ENCODE measurements at places on chromosomes 4 and X.

DNA sequence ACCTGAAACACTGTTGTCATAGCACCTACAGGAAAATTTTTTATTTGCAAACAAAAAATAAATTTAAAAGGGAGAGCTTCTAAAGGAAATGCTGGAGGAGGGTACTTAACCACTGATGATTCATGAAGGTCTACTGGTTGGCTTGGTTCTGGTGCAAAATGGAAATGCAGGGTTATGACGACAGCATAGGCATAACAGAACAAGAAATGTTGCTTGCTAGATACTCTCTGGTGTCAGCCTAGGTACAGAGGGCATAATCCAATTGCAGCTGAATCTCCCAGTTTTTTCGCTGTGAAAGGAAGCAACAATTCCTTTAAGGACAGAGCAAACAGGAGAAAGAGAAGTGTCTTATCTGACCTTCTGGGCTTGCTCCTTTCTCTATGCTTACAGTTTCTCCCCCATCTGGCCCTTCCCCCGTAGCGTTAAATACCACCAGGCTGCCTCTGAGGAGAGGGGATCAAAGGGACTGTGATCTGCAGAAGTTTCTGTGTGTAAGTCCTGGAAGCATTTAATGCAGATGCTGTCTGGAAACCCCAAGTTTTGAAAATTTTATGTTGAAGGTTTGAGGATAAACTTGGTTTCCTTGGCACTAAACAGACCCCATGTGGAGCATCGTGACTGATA lies 23.7 kb upstream of the CASK start:
- DNase-seq: no peak

- no peak for DNase-seq
These were observed 167.1 kb upstream of the C1QTNF7 start for GRCh38 chr4:15260758-15261157.

GRCh38 chr4:141027421-141027820 lies 105.8 kb downstream of the RNF150 start:
- DNase-seq: no peak

DNA sequence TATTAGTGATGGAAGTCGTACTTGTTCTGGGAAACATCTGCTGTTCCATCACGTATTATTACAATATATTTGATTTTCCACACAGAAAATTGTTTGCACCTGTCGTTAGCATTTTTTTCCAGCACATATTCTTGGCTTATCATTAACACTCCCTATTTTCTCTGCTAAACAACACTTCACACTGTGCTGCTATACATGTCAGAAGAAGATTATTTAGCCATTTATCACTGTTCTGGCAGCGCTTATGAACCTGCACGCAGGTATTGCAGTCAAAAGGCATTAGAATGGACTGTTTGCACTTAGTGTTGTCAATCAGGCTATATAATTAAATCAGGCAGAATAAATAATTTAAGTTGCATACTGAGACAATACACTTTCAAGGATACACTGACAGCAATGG lies 218.6 kb downstream of the CHM start:
- DNase-seq: no peak

DNA sequence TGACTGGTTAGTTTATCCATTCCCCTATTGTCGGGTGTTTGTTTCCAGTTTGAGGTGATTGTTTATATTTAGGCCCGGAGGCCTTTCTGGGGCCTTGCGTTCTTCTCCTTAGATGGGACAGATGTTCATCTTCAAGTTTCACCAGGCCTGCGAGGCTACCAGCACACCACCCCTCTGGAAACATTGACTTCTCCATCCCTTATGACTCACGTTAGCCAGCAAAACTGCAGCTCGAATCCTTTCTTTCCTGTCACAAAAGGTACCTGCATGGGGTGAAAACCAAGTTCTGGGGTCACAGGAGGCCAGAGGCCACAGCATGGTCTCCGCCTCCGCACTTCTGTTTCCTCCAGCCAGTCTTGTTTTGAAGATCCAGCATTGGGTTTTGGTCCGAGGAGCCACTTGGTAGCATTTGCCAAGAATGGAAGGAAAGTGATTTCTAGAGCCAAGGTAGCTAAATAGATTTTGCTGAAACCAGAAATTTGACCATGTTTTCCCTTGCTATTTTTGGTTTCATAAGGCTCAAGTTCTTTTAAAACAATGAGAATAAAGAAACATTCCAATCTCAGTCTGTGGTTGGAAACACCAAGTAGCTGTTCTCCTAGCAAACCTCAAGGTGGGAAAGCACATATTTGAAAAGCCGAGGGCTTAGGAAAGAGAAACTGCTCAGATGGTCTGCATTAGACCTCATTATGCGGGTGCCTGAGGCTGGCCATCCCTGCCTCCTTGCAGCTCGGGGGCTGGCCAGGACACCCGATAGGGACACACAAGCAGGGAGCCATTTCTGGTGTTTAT lies 5.6 kb downstream of the NYX start:
- no peak for DNase-seq

DNA sequence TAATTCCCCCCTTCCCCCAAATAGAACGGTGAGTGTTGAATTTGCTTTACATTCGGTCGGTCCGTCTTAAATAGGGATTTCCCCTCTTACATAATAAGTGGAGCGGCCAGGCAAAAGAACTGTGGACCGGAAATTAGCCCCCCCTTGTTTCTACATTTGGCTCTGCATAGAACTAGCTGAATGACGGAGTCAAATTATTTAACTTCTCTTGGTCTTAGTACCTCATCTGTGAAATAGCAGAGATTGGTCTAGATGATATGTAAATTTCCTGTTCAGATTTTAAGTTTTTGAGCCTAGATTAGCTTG lies 1.3 kb downstream of the SPATA18 start:
- no peak for DNase-seq

DNA sequence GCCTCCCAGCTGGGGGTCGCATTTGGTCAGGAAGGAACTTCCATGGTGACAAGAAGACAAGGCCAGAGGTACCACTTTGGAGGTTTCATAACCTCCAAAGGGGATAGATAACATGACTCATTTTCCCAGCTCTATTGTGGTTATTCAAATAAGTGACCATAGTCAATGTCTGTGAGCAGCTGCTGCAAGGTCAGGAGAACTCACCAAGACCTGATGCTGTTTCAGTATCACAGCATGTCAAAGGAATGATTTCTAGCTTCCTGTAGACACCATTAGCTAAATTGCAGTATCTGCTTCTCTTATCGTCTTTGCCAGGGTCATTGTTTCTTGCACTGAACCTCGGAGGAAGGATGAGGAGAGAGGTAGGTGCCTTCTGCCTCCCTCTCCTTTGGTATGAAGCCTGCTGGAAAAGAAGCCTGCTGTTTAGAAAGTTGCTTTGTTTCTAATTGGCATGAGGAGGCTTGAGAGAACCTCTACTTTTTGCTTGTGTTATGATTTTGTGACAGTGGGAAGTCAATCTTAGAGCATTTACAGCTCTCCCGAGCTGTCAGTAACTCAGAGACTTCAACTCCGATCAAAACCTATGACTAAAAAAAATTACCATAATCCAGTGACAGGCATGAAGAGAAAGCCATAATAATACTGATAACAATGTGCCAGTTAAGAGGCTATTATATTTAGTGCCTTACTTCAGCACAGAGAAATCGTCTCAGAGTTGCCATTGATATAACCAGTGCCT lies 38.0 kb upstream of the GATB start:
- DNase-seq: no peak

GRCh38 chrX:9315086-9315485 lies 149.8 kb upstream of the TBL1X start:
- no peak for DNase-seq

DNA sequence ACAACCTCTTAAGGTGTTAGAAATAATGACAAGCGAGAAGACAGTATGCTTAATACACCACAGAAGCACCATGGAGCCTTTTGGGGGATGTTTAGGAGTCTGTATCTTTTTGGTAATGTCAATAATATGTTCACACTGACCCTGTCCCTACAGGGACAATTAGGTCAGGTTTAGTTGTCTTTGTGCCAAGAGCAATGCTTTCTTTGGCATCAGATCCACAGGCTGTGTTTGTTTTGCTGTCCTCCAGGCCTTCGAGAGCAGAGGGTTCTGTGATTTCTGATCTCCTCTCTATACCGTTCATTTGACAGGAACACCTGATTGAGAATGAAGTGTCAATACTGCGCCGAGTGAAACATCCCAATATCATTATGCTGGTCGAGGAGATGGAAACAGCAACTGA lies 153.8 kb downstream of the DCLK2 start:
- DNase-seq: no peak

DNA sequence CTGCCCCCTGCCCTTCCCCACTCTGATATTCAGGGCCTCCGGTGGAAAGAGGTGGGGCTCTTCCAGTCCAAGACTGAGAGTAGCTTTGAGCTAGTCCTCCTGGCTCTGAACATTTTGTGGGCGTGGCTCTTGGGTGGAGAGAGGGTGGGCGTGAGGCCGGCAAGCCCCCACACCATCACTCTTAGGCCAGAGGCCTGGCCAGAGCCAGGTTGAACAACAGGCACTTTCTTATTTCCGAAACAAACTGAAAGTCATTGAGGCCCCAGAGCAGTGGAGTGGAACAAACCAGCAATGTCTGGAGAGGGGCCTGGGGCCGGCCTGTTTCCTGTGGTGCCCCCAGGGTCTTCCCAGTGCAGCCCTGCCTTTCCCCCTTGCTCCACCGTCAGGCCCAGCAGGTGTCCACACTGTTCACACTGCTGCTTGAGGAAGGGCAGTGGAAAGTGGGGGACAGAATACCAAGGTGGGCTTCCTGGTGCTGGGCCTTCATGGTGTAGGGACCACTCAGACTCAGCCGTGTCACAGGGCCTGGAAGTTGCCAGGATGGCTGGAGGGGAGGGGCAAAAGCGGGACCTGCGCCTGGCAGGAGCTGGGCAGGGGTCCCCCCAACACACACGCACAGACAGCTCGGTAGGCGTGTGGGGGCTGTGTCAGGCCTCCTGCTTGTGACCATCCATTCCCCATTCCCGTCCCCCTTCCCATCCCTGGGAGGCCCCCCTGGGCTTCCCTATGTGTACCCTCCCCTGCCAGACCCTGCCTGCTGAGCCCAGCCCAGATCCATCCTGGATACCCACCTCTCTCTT lies 2.9 kb downstream of the ADRA2C start:
- DNase-seq: no peak

DNA sequence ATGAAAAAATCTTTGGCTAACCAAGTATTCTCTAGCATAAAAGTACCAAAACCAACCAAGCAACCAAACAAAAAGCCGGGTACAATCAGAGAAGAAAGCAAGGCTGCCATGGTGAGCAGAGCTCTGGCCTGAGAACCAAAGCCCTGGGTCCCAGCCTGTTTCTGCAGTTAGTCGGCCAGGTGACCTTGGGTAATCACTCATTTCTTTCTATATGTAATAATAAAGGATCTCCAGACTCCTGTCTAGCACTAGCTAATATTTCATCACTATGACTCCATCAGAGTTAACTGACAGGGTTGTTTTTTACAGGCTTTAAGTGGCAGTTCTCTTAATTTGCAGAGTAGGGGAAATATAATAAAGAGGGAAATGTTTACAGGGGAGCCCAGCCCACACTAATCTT lies 34.0 kb upstream of the RASGEF1B start:
- no peak for DNase-seq

DNA sequence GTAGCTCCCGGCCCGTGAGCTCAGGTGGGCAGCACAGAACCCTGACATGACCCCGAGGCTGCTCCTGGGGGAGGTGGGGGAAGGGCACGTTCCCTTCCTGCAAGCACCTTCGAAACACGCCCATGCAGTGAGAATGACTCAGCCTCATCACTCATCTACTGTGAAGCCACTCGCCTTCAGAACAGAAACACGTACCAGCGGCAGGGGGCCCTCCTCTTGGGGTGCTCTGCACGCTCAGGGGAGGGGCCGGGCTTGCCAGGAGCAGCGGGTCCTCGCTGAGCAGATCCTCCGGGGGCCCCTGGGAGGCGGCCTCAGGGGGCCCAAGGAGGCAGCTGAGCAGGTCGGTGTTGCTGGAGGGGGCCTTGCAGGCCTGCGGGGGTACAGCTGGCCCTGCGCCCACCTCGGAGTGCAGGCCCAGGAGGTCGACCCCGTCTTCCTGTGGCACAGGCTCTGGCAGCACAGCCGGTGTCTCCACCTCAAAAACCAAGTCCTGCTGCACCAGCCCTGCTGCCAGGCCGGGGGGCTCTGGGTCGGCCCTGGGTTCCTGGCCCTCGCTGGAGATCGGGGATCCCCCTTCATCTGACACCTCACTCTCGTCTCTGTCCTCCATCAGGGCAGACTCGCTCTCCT lies 40.9 kb upstream of the CPLX1 start:
- no peak for DNase-seq

DNA sequence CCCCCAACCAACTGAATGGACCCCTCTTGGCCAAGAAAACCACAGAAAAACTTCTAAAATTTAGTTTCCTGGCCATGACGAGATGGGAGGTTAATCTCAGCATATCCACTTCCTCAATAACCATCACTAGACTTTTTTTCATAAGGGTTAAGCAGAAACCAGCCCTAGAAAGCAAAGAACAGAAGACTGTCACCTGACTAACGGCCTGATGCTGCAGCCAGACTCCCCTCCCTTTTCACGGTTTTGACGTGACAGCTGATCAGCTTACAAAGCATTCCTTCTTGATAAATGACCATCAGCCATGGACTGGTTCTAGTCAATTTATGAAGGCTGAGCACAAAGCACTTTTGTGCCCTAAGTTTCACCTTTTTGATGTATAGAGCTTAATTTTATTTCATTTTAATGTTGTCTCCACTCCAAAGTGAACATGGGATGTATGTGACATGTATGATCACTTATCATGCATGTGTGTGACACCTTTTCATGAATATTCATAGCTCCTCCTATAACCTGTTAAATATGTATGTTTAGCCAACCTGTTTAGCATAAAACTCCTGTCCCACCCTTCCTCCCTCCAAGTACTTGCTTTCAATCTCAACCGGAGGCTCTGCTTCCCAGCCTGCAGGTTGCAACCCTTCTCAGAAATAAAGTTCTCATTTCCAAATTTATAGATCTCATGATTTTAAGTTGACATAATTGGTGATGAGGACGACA lies 56.3 kb downstream of the SERTM2 start:
- DNase-seq: no peak

DNA sequence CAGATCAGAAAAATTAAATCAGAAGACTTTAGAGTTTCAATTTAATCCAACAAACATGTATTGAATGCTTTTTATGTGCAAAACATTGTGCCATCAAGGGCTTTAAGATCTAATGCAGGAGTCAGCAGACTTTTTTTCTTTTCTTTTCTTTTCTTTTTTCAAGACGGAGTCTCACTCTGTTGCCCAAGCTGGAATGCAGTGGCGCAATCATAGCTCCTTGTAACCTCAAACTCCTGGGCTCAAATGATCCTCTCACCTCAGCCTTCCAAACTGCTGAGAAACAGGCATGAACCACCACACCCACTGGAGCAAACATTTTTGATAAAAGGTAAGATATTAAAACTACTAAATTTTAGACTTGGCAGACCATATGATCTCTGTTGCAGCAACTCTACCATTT lies 24.6 kb upstream of the LRBA start:
- no peak for DNase-seq

DNA sequence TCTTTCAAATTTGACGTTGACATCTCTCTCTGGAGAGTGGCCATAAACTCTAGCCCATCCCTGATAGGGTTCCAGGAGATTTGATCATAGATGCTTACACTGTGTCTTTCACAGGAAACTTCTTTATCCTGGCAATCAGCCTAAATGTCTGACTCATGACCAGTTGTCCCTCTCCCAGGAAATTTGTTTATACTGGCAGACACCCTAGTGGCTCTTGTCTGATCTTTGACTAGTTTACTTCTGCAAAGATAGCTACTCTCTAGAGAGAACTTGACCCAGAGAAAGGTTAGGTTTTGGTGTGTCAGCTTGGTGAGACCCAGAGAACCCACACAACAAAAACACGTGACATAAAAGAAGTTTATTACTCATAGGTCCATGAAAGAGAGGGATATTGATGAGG lies 509.8 kb downstream of the CENPC start:
- DNase-seq: no peak

Data from SW 1271 (cell line).